Lung (tissue), 17 donors: ENCODE measurements at places on chromosomes 11 and 22.

DNA sequence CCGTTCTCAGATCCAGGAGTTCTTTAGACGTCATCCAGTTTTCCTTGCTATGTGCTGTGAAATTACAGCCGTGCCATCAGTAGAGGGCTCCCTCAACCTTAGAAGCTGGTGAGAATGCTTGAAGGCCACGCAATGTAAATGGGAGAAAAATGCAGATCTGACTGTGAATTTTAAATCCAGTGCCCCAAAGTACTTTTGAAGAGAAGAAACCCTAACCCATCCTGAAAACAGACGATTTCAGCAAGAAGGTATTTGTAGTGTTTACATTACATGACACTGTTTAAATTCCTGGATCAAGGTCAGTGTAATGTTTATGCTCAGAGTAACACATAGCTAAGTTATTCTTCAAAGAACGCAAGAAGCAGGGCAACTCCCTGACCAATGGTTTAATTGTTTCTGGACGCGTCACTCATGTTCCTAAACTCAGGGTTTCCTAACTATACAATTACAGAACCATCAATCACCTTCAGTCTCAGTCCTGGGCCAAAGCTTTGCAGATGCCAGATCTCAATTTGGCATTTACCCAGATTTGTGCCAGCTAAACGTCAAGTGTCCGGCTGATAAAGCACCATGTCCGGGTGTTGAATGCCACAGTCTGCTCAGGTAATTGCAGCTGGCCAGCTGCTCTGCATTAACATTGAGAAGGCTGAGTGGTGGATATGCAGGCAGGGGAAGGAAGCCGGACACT lies 38.2 kb downstream of the ADAMTS8 start:
- DNase-seq: peak; percentile 85

GRCh38 chr22:17700778-17701177 lies 62.2 kb downstream of the BCL2L13 start:
- peak; percentile 9 for DNase-seq

DNA sequence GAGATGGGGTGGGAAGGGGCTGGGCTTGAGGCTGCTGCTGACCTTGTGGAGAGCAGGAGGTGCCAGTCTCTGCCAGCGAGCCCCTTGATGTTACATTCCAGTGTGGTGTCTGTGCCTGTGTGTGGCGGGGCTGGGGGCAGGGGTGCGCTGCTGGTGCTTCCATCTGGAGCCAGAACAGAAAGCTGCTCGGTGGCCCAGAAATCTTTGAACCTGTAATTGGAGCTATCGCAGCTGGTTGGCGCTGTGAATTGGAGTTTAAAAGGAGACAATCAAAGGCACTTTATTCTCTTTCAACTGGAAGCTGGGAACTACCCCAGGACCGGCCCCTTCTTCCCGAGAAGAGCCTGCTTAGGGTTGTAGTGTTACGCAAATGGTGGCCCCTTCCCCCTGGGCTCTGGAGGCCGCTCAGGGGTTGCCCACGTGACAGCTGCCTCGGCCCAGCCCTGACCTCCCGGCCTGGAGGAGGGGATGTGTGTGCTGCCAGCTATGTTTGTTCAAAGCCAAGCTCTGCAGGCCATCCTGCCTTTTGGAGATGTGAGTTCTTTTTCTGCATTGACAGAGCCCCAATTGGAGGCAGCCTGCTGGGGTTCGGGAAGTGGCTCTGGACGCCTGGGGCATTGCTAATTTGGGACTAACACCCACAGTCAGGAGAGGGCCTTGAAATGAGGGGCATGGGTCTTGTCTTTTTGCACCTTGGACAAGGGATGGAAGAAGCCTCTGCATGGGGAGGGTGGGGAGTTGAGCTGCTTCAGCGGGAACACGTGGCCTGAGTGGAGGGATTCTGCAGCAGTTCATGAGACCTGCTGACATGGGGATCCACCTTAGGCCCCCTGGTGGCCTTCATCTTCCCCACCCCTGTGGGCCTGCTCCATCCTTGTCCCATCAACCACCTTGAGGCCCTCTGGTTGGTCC lies 14.0 kb upstream of the ARSA start:
- DNase-seq: peak; percentile 89

- DNase-seq: peak; percentile 34
Measured at GRCh38 chr11:112822478-112823274, 138.5 kb upstream of the NCAM1 start.

GRCh38 chr22:49948116-49948957 lies 12.2 kb upstream of the PIM3 start:
- DNase-seq: no peak

GRCh38 chr11:35118906-35119305 lies 20.1 kb upstream of the CD44 start:
- DNase-seq: no peak

DNA sequence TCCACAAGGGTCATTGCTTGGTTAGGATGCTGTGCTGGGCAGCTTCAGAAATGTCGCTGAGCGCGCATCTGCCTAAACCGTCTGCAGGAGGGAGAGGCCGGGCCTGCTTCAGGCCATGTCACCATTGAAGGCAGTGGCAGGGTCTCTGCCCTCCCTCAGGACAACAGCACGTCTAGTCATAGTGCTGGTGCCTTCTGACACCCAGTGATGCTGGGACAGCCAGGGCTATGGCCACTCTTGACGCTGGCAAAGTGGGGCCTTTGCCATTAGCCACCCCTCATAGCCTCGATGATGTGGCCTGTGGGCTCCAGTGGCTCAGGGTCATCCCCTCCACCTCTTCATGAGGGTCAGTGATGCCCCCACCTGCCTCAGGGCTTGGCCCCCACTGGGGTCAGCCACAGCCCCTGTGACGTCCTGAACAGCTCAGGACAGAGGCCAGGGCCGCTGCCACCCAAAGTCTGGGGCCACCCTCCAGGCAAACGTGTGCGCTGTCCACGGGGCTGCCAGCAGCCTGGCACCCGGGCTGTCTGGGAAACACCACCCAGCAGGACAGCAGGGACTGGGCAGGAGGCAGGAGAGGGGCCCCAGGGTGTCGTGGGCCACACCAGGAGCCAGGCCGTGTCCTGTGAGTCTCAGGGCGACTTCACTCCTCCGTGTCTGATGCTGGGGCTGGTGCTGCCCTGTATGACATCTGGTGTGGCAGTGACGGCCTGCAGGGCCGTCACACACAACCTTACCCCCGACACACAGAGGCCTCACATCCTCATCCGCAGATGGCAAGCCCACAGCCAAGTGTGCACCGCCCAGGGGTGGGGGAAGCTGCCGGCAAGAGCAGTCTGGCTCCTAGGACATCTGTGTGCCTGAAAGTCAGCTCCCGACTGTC lies 42.5 kb downstream of the CERK start:
- no peak for DNase-seq

- no peak for DNase-seq
Measured at GRCh38 chr22:30795118-30795517, 100.4 kb downstream of the OSBP2 start.

- DNase-seq: no peak
Measured at GRCh38 chr11:72295471-72295870, 51.5 kb upstream of the PHOX2A start.

GRCh38 chr22:42326801-42327200 lies 56.3 kb upstream of the TCF20 start:
- no peak for DNase-seq

- DNase-seq: no peak
Measured at GRCh38 chr11:116148645-116149044, 624.1 kb downstream of the BUD13 start.

DNA sequence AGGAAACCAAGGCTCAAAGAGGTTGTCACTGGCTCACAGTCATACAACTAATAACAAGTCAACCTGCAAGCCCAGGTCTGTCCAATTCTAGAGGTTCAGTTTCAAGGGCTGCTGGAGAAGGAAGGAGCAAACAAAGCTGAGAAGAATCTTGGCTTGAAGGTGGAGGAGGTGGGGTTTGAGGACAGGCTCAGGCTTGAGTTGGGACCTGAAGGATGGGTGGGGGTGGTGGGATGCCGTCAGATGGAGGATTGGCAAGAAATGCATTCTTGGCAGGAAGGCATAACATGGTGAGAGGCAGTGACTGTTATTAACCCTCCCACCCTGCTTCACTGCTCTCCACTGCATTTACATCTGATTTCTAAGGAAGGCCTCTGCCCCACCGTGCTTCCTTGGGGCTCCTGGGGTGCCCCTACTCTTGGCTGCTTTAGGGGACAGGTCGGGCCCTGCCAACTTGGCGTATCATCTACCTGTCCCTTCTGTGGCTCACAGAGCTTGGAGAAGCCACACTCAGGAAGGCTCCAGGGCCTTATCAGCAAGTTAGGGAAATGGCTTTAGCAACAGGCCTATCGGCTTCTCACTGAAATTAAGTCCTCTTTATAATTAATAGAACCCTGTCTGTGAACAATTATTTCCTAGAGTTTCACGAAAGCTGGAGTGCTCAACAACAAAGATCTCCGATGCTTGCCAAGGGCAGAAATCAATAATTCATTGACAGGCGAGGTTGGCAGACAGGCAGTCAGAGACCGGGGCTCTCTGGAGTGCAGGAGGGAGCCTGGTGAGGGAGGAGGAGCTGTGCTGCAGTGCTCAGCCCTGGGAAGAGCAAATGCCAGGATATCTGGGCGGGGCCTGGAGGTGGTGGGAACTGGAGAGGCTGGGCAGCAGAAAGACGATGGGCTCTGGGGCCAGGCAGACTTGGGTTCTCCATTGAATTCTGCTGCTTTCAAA lies 84.9 kb upstream of the NARS2 start:
- no peak for DNase-seq

DNA sequence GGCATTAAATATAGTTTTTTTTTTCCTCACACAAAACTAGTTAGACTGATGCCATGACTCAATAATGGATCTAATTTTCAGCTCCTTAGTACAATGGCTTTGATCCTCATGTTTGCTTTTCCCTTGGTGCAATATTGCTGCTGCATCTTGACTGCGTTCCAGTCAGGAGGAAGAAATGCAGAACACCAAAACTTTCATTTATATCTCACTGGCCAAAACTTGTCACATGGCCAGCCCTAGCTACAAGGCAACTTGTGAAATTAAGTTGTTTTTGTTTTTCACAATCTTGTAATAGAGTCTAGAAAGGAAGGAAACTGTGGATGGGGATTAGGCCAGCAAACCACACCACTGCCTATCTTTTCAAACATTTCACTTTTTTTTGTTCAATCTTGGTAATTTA lies 36.7 kb downstream of the SMC1B start:
- peak; percentile 33 for DNase-seq

GRCh38 chr11:119019996-119020395 lies 1.4 kb downstream of the TRAPPC4 start:
- no peak for DNase-seq

DNA sequence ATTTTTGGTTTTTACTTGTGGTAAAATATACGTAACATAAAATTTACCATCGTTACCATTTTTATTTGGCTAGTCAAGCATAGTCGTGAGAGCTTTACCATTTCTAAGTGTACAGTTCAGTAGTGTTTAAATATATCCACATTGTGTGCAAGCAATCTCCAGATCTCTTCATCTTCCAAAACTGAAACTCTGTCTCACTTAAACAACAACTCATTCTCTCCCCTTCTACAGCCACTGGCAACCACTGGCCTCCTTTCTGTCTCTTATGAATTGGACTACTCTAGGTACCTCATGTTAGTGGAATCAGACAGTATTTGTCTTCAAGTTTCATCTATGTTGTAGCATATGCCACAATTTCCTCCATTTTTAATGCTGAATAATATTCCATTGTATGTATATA lies 37.4 kb downstream of the SMC1B start:
- DNase-seq: no peak

DNA sequence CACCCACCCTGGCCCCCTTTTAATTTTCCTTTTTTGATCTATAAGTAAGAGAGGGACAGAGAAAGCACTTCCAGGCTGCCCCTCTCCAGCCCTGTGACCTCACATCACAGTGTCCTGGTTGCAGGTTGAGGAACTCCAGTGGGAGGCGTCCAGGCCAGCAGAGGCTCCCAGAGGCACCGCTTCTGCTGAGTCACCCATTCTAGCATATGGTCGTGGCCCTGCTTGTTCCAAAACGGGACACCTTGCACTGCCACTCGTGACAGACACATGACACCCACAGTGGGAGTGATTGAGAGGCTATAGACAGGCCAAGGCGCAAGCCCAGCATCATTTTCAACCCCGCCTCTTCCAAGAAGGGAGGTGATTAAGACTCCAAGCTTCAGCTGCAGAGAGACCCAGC lies 16.0 kb upstream of the TMPRSS4 start:
- no peak for DNase-seq

DNA sequence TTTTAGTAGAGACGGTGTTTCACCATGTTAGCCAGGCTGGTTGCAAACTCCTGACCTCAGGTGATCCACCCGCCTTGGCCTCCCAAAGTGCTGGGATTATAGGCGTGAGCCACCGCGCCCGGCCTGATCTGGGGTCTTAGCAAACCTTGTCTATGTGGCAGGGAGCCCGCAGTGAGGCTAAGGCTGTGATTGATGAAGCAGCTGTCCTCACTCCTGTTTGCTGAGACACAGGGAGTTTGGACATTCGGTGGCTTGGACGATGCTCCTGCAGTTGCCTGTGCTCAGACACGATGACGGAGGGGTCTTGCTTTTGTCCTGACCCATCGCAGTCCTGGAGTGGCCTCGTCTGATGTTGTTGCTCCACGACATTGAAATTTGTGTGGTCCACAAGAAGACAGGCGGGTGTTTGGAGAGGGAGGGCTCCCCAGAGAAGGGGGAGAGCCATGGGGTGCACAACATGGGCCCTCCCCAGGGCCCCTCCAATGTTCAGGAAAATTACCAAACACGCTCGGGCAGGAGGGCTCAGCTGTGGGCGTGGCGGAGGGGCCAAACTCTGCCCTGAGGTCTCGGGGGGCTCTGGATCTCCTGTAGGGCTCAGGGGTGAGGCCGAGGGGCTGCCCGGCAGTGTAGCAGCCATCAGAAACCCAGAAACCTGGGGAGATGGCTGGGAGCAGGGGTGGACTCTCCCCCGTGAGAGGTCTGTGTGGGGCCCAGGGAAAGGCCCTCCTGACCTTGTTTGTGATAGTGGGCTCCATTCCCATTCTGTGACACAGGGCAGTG lies 41.8 kb upstream of the PRR5 start:
- DNase-seq: no peak

- DNase-seq: no peak
Measured at GRCh38 chr11:8218840-8219239, 44.8 kb downstream of the LMO1 start.

- DNase-seq: no peak
Measured at GRCh38 chr22:44914026-44914721, 95.6 kb downstream of the PHF21B start.

- DNase-seq: no peak
Measured at GRCh38 chr11:72609045-72609444, 65.2 kb downstream of the PDE2A start.

DNA sequence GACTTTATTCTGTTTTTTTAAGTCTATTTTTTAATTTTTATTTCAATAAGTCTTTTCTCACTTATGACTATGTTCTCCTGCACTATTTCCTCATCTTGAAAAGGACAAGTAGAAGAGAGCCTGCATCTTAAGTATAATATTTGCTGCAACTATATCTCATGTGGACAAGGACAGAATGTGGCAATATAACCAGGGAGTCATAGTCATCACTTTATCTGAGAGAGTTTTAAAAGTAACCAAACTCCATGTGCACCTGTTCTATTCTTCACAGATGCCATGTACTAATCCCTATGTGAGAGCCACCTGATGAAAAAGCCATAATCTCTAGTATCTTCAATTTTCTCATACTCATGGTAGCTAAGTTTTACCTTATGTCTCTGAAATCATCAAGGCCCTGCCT lies 104.2 kb upstream of the SOX6 start:
- no peak for DNase-seq

- no peak for DNase-seq
Measured at GRCh38 chr11:32069361-32070058, 21.4 kb upstream of the RCN1 start.
